ENCODE measurements at places on chromosomes 7 and 10.

DNA sequence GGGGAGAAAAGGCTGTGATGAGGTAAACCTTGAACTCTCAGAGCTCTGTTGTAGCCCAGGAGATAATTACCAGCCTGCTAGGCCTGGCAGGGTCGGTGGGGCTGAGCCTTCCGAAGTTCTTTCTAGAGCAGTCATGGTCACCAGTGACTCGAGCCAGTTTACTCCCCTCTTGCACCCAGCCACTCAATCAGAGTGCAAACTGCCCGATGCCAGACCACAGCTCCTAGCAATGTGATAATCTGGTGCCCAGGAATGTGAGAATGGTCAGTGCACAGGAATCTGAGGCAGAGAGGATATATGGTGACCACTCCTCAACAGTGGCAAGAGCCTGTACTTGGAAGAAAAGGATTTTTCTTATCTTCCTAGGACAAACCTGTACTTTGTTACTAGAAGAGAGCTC is 46.4 kb upstream of the KMT2E start:
- no peak for DNase-seq

GRCh38 chr10:113540845-113541548 is 11.9 kb upstream of the HABP2 start:
- no peak for DNase-seq

DNA sequence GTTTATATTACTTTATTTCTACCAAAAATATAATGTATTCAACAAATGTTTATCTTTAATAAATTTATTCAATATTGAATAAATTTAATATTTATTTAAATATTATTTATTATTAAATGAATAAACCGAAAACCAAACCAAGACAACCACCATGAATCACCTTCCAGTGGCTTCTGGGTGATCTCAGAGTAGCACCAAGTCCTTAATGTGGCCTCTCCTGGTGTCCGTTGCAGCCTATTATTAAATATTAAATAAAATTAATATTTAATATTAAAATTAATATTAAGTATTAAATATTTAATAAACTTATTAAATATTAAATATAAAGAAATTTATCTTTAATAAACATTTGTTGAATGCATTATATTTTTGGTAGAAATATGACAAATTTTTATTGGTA is 143.3 kb upstream of the PLPP4 start:
- no peak for DNase-seq

DNA sequence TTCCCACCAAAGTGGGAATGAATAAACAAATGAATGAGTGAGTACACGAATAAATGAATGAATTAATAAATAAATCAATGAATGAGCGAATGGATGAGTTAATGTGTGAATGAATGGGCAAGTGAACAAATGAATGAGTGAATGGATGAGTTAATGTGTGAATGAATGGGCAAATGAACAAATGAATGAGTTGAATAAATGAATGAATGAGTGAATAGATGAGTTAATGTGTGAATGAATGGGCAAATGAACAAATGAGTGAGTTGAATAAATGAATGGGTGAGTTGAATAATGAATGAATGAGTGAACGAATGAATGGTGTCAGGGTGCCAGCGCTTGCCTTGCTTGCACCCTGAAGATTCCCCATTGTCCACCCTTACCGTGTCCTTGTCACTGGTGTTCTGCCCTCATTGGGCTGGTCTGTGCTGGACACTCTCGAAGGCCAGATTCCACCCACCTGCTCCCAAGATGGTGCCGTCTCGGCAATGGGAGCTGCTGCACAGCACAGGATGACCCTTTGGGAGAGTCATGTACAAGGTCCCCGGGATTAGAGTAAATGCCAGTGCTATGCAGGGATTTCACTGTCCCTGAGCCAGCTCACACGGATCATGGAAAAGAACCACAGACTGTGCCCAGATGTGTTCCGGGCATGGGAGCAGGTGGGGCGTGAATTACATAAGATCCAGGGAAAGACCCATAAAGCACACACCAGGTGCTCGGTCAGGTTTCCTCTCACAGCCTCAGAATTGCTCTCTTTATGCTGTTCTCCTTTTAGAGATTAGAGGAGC is 83.2 kb downstream of the CAMK1D start:
- no peak for DNase-seq

DNA sequence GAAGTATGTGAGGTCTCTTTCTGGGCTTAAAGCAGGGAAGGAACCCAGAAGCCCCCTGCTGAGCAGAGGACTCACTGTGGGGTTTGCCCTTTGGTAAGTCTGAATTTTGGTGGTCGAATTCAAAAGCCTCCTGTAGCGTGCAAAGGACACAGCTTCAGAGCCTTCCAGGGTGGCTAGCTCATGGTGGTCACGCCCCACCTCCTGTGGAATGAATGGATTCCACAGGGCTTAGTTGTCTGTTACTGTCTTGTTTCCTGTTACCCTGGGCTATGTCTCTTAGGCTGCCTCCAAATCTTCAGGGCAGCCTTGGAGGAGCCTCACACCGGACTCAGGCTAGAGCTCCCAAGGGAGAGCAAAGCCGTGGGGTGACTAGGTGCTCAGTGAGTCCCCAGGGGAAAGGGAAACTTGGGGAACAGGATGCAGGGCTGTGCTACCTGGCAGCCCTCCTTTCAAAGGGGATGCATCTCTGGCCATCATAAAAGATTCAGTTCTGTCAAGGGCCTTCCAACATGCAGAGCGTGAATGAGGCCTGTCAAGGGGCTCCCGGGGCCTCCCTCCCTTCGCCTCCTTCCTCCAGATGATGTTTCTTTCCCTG is 211.7 kb downstream of the CCSER2 start:
- no peak for DNase-seq

- DNase-seq: no peak
These were observed 974.4 kb downstream of the NXPH1 start for GRCh38 chr7:9407816-9408215.

- DNase-seq: no peak
These were observed 11.8 kb downstream of the ZAN start for GRCh38 chr7:100745184-100745583.

DNA sequence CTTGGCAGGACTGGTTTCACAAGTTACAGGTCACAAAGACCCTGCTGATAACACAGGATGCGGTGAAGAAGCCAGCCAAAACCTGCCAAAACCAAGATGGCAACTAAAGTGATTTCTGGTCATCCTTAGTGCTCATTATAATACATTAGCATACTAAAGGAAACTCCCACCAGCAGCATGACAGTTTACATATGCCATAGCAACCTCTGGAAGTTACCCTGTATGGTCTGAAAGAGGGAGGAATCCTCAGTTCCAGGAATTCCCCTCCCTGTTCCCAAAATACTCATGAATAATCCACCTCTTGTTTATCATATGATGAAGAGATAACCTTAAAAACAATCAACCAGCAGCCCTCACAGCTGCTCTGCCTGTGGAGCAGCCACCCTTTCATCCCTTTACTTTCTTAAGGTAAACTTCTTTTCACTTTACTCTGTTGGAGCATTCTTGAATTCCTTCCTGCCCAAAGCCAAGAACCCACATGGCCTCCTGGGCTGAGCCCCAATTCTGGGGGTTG is 21.9 kb downstream of the DPY19L1 start:
- no peak for DNase-seq

- no peak for DNase-seq
These were observed 6.2 kb downstream of the ATP6V0E2 start for GRCh38 chr7:149879766-149880637.

- no peak for DNase-seq
These were observed 293.5 kb upstream of the IGFBP3 start for GRCh38 chr7:46214526-46214925.

DNA sequence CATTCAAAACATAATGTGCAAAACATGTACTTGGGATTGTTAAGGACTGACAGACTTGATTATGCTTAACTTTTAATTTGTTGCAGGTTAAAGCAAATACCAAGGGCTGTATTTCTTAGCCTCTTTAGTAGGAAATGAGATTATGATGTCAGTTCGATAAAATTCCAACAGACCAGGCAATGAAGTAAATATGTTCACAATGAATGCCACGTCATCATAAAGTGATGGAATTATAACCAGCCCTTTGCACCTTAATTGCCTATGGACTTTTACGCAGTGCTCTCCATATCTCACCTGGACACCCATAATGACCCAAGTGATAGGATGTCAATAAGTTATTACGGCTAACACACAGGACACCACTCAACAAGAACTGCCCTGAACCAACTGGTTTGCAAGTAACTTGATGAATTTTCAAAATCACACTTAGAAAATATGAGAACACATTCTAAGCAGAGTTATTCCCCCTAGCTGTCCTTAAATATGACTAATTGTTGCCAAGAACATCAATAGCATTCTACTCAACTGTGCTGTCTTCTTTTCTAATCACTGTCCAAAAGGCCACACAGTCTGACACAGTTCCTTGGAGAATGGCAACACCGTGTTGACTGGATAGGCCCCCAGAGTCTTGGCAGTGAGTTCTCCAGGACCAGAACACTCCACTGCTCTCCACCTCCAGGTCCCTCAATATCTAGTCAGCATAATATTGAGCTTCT is 115.0 kb downstream of the CHCHD3 start:
- DNase-seq: no peak

GRCh38 chr10:62399211-62399610 is 25.0 kb downstream of the ZNF365 start:
- no peak for DNase-seq

DNA sequence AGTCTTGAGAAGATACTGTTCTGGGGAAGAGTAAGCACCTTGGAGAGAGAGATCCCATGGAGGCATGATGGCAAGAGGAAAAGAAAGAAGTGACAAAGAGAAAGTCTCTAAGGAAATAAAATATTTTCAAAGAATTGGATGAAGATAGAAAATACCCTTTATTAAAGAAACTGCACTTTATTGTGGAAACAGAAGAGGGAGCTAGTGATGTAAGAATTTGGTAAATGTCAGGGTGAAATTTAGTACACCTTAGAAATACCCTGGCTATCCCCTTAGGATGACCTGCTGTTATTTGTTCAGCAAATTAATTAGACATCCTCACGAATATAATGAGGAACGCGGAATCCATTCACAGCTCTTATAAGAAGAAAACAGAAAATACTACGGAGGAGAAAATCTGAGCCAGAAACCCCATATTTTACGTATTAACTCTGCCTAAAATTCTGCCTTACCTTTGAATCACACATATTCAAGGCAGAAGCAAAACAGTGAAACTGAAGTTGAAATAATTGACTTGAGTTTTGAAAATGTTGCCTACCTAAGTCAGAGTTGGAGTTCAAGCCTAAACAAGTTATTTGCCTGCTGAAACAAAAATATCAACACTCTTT is 90.7 kb downstream of the TFPI2 start:
- no peak for DNase-seq

DNA sequence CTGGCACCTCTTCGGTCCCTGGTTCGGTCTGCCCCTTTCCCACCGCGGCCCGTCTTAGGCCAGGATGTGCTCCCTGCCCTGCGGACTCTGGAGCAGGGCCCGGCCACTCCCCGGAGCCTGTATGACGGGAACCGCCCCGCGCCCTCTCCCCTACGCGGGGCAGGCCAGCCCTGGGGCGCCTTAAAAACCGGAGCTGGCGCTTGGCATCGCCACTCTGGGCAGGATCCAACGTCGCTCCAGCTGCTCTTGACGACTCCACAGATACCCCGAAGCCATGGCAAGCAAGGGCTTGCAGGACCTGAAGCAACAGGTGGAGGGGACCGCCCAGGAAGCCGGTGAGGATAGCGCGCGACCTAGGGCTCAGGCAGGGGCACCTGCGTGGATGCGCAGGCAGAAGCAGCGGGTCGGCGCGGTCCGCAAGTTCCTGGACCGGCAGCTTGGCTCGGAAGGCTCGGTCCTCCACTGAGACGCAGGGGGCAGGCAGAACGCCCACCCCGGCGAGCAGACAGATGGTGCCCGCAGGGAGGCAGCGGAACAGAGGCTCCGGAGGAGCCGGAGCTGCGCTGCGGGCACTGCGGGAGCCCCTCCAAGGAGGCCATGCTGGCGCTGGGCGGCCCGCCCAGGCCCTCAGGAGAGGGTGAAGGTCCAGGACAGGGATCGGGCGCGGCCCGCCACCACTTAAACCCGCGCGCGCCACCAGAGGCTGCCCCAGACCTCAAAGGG is at the start of gene ADIRF:
Gene ADIRF, plus strand, starts transcription at position 212 of the 723 bp plus-strand sequence. Its CDS starts 63 bp downstream, at position 275.
- no peak for DNase-seq

GRCh38 chr7:111381590-111381989 is 180.7 kb downstream of the IMMP2L start:
- no peak for DNase-seq

DNA sequence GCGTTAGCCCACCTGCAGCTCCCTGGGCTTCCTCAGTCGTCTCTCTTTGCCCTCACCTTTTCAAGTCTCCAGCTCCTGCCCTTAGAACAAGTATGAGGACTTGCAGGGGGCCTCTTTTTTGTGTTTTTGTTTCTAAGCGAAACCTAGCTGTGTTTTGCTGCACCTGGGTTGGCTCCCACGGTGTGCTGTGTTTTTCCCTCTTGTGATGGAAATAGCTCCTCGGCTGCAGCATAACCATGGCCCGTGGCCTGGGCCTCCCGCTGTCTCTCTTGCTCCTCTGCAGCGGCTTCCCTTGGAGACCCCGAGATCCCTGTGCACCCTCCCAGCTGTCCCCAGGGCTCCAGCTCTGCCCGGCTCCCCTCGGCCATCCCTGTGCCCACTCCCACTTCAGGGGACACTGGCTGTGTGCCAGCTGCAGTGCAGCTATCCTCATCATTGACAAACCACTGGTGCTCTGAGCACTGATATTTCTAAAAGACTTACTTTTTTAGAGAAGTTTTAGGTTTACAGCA is 75.6 kb upstream of the TCERG1L start:
- no peak for DNase-seq

DNA sequence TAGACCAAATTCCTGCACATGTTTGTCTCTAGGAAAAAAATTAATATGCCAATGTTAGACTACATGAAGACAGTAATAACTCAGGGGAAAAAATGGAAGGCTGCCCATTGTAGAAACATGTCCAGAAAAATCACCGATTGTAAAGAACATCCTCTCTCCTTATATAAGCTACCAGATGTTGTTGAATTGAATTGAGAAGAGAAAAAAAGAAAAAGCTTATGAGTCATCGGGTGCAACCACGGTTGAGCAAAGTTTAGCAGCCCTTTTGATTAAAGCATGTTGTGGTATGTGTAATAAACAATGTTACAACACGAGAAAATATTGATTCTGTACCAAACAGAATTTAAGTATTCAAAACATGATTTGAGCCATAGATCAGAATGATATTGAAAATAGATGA is 102.3 kb upstream of the ARHGAP21 start:
- no peak for DNase-seq

DNA sequence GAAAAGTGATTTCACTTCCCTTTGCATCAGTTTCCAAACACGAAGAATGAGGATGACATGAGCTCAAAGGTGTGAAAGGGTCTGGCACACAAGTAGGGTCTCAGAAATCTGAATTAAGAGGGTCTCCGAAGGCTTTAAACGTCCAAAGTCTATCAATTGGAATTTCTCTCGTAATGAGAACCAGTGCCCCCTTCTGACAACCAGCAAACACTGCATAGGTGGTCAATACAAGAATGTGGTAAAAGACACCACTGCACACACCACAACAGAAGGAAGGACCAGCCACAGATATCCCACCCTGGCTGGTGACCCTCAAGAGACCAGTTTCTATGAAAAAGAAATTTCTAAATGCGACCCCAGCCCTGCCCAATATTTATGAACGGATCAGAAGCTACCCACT is 78.1 kb downstream of the CALN1 start:
- DNase-seq: no peak

DNA sequence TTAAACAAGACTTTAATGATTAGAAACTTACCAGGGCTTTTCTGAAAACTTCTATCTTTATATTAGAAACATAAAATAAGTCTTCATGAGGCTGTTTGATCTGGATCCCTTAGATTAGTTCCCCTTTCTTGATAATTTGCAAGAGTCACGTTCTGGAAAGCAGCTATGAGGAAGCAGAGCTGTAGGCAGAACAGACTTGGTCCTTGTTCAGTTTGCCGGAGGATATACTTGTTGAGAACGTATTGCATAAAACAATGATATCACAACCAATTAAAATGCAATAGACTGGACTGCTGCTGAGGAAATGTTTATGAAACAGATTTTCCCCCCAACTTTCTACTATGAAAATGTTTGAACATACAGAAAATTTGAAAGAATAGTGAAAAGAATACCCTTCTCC is 2.8 kb downstream of the SAMD9L start:
- no peak for DNase-seq
